ENCODE measurements at places on chromosomes 6 and 20.
A peak's percentile ranks its signal among the peaks of the same experiment; 100 is the strongest.

DNA sequence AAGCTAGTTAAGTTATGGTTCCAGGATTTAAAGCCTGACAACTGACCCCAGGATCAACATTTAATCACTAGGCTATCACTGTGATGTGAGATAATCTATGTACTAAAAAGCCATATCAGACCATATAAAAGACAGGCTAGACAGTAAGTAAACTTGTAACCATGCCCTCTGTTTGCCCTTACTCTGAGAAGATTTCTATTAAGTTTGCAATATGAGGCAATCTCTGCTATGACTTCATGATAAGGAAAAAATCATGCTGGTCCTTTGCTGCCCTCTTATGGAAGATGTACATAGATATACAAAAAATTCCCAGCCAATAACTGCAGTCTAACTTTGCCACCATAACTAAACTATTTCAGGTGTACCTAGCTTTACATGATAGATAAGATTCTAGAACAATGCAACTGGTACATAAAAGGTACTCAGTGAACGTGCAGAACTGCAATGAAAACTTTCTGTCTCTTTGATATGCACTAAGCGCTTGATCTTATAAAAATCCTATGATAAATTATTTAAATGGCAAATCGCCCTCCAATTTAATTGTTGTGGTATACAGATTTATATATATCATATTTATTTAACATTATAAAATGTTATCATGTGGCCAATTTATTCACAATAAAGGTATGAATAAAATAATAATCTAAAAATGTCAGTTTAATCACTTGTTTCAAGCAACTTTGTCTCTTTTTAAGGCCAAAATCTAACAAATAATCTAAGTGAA, 70.5 kb downstream of the FAM217A start:
- peak; percentile 30 for DNase-seq

GRCh38 chr6:108171291-108171917, 5.6 kb downstream of the NR2E1 start:
- DNase-seq = no peak

DNA sequence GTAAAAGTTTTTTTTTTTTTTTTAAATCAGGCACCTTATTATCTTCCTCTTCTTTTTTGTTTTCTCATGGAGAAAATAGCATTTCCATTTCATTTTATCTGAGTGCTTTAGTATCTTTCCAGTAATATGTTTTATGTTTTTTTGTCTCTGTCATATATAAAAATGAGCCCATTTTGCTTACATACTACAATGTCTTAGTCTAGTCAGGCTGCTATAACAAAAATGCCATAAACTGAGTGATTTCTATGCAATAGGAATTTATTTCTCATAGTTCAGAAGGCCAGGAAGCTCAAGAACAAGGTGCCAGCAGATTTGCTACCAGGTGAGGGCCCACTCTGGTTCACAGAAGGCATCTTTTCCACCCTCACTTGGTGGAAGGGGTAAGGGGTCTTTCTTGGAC, 35.7 kb upstream of the AIG1 start:
- no peak for DNase-seq

GRCh38 chr20:36736451-36737182, 9.3 kb downstream of the NDRG3 start:
- no peak for DNase-seq

- DNase-seq = peak; percentile 78
These were observed 6.9 kb upstream of the OSER1 start for GRCh38 chr20:44217342-44218092.

GRCh38 chr20:58636983-58637421, 14.1 kb upstream of the STX16 start:
- no peak for DNase-seq

GRCh38 chr20:4160761-4161305, 145.5 kb upstream of the RNF24 start:
- no peak for DNase-seq

DNA sequence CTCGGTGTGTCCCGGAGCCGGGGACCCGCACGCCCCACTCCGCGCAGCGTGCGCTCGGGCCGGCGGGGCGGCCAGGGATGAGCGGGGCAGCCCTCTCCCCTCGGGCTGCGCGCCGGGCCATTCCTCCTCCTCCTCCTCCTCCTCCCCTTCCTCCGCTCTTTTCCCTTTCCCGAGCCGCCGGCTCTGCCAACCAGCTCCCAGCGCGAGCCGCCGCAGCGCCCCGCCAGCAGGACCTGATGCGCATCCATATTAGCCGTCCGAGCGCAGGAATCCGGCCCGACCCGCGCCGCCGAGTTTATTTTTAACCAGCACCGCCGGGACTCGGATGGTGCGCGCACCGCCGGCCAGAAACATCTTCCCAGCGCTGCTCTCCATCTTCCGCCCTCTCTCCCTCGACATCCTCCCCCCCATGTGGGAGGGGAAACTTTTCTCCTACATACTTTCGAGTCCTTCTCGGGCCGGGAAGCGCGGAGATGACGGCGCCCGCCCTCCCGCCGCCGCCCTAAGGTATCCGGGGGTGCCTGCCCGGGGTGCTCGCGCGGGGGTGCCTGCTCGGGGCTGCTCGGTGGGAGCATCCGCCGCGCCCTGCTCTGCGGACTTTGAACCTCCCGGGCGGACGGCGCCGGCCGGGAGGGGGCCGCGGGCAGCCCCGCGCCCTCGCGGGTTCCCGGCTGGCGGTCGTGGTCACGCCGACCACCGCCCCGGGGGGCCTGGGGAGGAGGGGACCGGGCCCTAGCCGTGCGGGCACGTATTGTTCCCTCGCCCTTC, 619 bp downstream of the RREB1 start:
- DNase-seq = no peak

DNA sequence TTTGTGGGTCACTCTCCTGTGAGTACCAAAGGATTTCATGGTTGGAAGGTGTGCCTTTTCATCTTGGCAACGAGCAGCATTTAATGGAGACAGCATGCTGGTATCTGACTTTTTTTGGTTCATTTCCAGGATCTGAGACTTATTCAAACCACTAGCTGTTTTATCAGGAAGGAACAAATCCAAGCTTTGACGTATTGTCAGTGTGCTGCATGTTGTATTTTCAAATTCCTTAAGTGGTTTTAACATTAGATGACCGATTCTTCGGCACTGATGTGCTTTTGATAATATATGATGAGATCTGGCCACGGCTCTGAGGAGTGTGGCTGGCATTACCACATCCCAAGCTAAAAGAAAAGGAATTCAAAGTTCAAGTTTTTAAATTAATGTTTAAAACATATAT, 6.4 kb downstream of the RMND1 start:
- DNase-seq = no peak

DNA sequence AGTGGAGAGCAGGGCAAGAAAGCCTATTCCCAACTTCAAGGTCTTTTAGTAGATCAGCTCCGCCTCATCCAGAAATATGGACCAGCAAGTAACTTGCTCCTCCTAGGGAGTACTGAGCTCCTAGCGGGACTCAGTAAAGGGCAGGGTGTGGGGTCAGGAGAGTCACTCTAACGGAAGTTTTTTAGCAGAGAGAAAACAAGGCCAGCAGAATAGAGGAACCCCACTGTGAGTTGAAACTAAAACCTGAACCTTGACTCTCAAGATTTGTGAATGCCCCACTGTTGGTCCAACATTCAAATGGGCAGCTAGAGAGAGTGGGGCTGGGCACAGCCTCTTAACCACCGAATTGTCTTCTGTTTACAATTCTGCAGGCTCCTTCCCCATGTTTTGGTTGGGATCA, 244.8 kb downstream of the FARS2 start:
- DNase-seq = no peak

GRCh38 chr20:51594236-51595057, 51.9 kb upstream of the NFATC2 start:
- no peak for DNase-seq

DNA sequence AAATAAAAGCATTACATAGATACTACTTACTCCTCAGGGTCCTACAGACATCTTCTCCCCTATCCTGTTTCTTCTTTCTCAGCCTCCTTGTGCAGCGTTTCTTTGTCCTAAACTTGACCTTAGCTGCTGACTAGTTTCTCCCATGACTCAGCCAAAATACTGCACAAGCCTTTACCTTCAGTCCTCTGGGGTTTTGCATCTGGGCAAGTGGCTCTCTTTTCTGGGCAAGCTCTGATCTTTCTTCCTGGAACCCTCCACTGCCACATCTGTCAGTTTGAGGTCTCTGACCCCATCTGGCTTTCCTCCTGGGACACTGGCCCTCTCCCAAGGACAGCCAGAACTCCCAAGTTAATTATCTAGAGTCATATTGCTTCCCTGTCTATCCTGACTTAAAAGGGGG, 838.4 kb downstream of the DHX35 start:
- DNase-seq = no peak

GRCh38 chr6:34527751-34528670, 28.1 kb downstream of the SPDEF start:
- no peak for DNase-seq

DNA sequence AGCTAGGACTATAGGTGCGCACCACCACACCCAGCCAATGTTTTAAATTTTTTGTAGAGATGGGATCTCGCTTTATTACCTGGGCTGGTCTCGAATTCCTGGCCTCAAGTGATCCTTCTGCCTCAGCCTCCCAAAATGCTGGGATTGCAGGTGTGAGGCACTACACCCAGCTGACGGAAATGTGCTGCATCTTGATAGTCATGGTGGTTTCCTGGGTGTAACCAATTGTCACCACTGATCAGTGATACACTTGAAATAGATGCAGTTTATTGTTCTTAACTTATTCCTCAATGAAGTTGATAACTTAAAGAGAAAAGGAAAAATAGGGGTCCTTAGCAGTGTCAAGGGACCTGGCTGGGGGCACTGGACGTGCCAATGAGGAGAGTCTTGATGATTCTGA, 92.4 kb downstream of the PPP1R14C start:
- DNase-seq = no peak

DNA sequence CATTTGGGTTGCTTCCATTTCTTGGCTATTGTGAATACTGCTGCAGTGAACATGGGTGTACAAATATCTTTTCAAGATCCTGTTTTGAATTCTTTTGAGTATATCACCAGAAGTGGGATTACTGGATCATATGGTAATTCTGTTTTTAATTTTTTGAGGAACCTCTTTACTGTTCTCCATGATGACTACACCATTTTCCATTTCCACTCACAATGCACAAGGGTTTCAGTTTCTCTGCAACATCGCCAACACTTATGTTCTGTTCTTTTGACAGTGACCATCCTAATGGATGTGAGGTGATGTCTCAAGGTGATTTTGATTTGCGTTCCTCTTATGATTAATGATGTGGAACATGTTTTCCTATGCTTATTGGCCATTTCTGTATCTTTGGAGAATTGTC, 214.4 kb upstream of the ZFP64 start:
- DNase-seq = no peak

DNA sequence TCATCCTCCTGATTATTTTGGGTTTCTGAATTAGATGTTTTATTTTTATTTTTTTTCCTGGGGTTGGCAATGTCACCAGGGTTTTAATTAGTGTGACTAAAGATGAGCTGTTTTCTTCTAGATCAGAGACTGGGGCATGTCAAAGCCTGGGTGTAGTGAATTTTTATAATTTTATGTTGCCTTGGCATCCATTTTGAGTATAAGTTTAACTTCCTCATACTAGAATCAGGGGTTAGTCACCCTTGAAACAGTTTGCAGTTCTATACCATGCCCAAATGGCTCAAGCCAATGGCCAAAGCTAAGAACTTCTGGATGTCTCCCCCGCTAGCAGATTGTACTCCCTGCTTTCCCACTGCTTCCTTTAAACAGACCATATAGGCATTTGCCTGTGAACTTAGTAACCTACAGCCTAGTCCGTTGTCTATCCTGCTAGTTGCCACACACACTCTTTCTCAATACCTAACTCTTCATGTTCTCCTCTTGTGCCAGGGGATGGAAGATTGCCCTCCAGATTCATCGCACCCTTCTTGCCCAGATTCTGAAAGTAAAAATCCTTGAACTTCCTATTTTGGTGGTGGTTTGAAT, 54.5 kb downstream of the KIAA0408 start:
- DNase-seq = no peak

GRCh38 chr20:61925555-61926252, 140.0 kb downstream of the TAF4 start:
- DNase-seq = no peak

DNA sequence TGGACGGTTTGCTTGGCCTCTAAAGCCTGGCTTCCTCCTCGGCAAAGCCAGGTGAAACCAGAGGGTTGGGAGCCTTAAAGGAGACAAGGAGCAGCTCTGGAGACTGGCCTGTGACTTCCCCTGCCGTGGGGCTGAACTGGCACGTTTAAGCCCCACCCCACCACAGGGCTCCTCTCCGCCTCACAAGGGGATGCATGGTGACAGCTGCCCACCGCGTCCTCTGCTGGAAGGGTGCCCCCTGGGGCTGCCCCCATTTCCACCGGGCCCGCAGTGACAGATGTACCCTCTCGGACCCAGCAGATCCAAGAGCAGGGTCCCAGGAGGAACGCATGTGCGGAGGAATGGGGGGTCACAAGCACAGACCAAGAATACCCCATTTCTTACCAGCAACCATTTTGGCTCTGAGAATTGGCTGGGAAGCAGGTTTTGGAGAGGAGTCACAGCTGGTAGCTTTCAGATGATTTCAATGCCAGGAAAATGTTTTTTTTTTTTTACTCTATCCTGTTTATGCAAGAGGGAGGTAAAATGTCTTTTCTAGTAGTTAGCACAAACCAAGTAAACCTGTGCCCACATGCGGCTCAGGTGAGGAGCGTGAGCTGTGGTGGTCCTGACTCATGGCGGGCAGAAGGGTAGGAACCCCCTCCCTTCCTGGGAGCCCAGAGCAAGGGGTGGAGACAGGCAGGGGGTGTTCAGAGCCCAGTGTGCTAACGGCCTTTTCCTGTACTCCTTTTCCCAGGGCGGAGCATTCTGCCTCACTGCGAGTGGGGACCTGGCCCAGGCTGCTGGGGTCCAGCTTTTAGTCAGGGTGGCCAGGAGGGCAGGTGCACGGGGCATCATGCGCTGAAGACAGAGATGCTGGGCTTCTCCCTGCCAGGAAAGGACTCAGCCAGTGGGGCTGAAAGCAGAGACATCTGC, 33.0 kb downstream of the FRMD1 start:
- peak; percentile 11 for DNase-seq

DNA sequence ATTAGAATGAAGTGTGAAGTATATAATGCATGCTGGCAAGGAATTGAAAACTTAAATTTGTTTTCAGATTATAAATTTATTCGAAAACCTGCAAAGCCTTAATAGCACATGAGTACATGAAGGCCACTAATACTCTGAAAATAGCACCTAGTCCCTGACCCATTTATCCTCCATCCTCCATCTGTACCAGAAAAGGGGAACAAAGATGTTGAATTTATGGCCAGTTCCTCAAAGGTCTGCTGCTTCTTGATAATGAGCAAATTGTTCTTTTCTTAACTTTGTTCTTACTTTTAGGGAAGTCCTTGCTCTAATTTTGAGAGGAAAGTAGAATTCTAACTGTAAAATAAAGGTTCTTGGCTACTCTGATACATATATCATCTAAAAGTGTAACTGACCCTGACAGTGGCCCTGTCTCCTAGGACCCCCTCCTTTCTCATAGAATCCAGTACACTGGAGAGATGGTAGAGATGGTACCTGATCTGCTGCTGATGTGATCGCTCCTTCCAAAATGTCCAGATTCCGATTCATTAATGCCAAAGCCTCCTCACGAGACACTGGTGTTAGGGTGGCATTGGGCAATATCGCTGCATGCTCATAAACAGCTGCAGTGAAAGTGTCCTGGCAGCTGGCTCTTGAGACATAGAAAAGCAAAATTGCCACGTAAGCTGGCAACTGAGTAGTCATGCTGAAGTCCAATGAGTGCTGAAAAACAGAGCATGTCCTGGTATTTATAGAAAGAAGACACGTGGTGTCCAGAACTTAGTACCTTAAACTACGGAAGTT, at the start of gene VNN1:
Gene VNN1, minus strand, starts transcription at position 704 of the 783 bp plus-strand sequence. Its CDS starts 20 bp downstream, at position 684.
- no peak for DNase-seq

GRCh38 chr6:624979-625378, 31.9 kb downstream of the HUS1B start:
- no peak for DNase-seq

GRCh38 chr20:5212907-5213487, 86.2 kb downstream of the CDS2 start:
- DNase-seq = no peak
